ENCODE measurements at places on chromosomes 12 and 14.

GRCh38 chr14:98950353-98950895 is 321.6 kb downstream of the BCL11B start:
- no peak for DNase-seq

- DNase-seq: no peak
Observed at GRCh38 chr14:33954016-33954598, 3.2 kb upstream of the EGLN3 start.

- DNase-seq: no peak
Observed at GRCh38 chr12:103282124-103282523, 213.6 kb downstream of the C12orf42 start.

DNA sequence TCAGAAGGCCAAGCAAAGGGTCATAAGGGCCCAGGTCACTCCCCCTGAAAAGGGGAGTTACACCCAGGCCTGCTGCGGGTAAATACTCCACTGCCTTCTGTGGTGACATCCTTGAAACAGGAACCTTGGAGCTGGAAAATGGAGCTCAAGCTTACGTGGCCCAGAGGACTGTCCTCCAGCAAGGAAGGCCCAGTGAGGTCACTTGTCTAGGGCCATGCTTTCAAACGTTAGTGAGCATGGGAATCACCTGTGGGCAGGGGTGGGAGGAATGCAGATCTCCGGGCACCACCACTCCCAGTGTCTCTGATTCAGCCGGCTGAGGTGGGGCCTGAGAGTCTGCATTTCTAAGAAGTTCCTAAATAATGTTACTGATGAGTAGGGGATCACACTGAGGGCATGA is 140.5 kb upstream of the CCND2 start:
- DNase-seq: no peak

DNA sequence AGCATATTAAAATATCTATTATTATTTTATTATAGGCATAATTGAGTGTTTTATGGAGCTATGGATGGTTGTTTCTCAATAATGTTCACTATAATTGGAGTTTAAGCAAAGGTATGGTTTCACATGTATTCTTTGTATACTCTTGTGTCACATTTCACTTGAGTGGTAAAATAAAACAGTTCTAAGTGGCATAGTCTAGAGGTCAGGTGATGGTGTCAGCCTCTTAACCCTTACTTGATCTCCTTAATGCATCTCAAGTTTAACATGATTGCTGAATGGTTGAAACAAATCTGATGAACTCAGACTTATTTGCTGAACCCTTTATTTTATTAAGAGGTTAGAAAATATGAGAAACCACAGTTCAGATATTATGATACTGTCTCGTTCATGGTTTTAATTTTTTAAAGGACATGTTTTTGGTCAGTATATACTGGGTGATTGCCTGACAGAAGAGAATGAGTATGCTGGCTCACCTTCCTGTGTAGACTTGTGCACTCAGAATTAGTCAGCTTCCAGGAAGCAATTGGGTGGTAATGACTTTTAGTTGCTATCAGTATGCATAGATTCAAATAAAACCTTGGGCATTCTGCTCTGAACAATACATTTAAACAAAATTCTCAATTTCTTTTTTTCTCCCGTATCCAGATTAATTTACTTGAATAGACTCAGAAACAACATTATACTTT is 464.6 kb downstream of the PCNX1 start:
- DNase-seq: no peak

DNA sequence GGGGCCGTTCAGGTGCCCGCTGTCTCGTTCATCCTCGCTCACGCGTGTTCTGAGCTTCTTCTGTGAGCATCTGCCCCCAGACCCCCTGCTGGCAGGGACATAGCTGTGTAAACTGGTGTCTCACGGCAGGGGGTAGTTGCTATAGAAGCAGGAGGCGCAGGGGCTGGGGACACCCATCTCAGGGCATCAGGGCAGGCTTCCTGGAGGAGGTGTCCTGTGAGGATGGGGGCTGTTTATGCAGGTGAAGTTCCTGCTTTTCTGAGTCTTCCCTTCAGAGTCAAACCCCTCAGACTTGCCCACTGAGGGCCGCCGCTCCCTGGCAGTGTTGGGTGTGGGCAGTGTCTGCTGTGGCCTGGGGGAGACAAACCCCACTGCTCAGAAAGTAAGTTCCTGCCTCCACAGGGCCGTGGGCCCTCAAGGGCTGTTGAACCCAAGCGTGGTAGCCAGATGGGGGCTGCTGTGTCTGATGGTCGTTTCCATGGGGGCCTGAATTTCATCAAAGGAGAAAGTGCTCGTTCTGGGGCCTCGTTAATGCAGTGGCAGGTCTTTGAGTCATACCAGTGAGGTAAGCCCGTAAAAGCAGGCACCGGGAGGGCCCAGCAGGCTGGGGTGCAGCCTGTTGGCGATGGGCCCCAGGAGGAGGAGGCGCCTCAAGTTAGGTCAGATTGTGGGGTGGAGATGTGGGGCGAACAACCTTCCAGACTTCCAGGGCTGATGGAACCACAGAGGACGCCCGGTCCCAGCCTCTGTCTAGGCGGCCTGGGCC is 23.4 kb downstream of the KIF26A start:
- no peak for DNase-seq

GRCh38 chr14:30362369-30363218 is 196.4 kb upstream of the G2E3 start:
- no peak for DNase-seq

GRCh38 chr14:83425706-83426105 is 1892.1 kb upstream of the SEL1L start:
- no peak for DNase-seq

- DNase-seq: no peak
Observed at GRCh38 chr12:107912421-107913004, 138.0 kb downstream of the ASCL4 start.

- no peak for DNase-seq
Observed at GRCh38 chr14:35223927-35224326, 68.3 kb upstream of the PSMA6 start.

- no peak for DNase-seq
Observed at GRCh38 chr14:35134329-35135123, 12.2 kb downstream of the PRORP start.

DNA sequence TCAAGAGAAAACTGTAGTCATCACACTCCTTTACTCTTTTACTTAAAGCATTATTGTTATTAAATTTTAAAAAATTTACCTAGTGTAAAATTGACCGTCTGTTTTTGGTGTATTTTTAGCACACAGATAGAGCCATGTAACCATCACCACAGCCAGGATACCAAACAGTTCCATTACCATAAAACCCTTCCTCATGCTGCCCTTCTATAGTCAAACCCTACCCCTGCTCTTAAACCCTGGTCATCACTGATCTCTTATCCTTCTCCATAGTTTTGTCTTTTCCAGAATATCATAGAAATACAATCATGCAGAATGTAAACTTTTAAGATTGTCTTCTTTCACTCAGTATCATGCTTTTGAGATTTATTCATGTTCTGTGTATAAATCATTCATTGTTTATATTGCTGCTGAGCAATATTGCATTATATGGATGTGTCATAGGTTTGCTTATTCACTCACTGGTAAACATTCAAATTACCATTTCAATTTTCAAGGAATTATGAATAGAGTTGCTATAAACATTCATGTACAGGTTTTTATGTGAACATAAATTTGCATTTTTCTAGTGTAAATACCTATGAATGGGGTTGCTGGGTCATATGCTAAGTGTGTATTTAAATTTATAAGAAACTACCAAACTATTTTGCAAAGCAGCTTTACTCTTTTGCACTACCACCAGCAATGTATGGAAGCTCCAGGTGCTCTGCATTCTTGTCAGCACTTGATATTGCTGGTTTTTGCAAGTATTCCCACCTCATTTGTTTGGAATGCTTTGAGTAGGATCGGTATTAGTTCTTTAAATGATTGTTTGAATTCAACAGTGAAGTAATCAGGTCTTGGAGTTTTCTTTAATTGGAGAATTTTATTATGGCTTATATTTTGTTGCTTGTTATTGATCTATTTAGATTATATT is 125.5 kb downstream of the LMNTD1 start:
- DNase-seq: no peak

- no peak for DNase-seq
Observed at GRCh38 chr14:28163233-28163632, 603.4 kb upstream of the FOXG1 start.

- DNase-seq: no peak
Observed at GRCh38 chr12:113740699-113741098, 225.4 kb downstream of the RBM19 start.

DNA sequence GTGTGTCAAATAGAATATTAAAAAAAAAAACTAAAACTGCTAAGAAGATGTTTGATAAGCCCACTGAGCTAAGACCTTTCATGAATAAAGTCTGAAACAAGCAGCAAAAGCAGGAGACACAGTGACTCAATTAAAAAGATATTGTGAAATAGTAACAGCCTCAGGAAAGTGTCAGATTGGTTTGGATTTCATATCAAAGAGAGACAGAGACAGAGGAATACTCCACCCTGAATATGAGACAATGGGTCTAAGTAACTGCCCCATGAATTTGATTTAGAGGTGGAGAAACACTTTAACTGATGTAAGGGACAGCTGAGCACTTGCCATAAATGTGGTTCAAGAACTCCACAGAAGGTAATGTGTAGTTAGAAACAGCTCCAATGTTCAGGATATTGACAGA is 277.9 kb upstream of the FOXG1 start:
- no peak for DNase-seq

DNA sequence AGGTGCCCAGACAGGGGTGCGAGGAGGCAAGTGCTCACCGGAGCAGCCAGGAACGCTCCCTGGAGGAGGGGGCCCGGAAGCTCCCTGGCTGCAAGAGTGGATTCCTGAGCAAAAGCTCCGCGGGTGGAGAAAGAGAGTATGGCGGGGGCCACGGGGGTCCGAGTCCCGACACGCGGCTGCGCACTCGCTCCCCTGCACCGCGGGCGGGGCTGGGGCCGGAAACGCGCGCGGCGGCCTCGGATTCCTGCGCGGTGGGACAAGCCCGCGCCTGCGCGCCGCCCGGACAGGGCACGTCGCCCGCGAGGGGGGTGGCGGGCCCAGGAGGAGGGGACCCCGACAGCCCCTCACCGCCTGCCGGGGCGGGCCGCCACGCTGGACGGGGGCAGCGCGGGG is 27.8 kb upstream of the GPR132 start:
- DNase-seq: peak; percentile 83

GRCh38 chr14:59190372-59190771 is 1.9 kb downstream of the DAAM1 start:
- no peak for DNase-seq

DNA sequence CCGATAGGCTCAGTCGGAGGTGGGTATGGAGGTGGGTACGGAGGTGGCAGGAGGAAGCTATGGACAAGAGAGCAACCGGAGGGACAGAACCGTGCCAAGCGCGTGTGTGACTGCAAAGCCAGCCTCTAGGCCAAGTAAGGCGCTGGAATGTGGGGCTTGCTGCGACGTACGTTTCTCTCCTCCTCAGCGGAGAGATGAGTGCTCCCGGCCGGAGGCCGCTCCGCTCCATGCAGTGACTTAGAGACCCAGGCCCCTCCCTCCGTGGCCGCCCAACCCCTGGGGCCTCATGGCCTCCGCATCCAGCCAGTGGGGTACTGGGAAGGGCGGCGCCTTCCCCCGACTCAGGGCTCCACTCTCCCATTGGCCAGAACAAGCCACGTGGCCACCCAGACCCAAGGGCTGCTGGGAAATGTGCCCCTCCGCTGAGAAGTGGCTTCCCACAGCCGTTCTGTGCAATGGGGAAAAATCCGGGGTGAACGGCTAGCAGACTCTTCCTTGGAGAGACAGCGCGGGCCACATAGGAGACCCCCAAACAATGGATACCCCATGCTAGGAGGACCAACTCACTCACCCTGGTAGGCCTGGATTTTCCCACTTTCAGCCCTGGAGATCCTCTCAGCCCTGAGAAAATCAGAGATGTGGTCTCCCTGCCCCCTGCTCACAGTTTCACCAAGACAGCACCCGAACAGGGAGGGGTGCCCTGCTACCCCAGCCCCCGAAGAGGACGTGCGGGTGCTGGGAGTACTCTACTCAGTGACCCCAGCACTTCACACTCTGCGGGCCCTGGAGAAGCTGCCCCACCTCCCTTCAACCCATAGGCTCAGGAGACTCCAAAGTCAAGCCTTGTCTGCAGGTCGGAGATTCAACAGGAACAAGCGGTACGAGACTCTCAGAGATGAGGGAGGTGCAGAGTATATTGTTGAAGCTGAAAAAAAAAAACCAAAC is 66.7 kb downstream of the RIMBP2 start:
- no peak for DNase-seq

DNA sequence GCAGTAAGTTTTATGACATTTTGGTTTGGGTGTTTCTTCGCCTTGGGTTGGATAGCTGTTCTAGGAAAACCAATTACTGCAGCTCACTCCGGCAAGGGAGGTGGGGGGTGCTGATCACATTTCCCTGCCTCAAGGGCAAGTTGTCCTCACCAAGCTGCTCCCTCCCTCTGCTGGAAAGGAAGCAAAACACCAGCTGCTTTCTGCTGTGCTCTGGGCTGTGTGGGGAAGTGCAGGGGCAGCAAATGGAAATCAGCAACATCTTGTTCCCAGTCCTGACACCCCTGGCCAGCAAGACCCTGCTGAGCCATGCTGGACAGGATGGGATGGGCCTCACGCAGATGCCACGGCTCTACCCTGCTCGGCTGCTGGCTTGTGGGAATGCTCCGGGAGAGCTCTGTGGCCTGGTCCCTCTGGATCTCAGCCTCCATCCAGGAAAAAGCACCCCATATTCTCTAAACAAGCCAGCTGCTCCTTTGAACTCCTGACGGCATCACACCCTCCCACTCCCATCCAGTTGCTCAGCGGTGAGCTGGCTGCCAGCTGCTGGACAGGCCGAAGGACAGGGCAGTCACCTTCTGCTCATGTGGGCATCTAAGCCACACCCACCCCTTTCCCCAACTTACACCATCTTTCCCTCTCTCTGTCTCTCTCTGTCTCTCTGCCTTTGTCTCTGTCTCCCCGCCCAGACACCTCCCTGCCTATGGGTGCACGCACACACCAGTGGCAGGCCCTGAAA is 52.4 kb upstream of the EIF5 start:
- DNase-seq: no peak

DNA sequence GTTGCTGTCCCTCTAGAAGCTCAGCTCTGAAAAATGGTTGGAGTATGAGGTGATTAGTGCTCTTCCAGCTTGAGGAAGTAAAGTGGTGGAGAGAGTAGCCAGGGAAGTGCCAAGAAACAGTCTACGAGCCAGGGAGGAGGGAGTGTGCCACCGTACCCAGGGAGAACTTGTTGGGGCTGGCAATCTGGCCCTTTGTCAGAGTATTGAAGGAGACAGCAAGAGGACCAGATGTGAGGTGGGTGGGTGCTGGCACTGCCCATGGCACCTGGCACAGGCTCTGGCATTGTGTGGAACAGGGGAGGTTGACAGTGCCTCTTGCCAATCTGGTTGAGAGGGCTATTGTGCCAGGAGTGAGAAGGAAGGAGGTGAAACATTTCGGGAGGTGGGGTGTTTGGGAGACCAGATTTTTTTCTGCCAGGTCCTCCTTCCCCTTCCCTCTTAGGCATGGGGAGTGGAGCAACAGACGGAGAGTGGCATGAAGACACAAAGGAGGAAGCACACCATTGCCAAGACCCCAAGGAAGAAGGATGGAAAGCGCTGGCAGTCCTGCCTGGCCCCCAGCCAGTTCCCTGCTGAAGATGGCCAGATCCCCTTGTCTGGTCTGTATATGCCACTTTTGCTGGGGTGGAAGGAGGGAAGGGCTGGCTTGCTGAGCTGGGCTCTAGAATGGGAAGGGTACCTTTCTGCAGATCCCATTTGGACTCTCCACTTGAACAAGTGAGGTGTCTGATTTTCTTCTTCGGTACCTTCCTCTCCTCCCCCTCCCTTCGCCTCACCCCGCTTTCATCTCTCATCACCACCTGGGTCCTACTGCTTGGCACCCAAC is 37.5 kb downstream of the ZFHX2 start:
- DNase-seq: no peak

GRCh38 chr14:100062590-100062989 is 2.6 kb upstream of the EVL start:
- no peak for DNase-seq

GRCh38 chr12:96327346-96327745 is 72.9 kb downstream of the CDK17 start:
- no peak for DNase-seq
